Iris pigment epithelial cell (primary cell): ENCODE measurements at places on chromosomes 11 and 22.

- no peak for DNase-seq
Measured at GRCh38 chr11:10551290-10551592, 10.3 kb upstream of the RNF141 start.

DNA sequence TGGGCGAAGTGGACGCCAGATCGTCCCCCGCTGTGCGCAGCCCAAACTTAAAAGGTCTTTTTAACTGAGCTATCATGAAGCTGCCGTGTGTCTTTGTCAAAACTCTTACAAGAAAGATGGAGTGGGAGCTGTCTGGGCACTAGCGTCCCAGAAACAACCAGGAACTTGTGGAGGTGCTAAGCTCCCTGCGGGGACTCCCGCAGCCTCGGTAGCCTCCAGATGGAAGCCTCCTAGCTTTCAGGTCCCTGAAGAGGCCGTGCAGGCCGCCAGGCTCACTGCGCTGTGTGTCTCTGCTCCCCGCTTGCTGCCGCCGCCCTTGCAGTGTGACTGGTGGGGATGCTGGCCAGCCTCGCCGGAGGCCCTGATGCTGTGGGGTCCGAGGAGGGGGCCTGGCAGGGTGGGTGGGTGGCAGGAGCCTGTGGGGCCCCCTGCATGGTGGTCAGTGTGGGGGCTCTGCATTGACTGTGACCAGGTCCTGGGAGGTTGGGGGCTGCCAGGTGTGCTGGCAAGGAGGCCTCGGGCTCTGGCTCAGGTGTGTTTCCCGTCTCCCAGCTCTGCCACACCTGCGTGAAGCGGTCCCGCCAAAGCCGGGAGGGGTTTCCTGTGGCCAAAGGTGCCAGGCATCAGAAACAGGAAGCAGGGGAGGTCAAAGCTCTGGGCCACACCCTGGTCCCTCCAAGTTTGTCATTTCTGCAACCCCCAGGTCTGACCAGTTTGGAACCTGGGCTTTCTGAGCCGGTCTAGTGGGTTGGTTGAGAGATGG lies 1.2 kb downstream of the TRABD start:
- peak; percentile 29 for DNase-seq

- DNase-seq = peak; percentile 40
Measured at GRCh38 chr11:30917859-30918478, 331.8 kb upstream of the MPPED2 start.

DNA sequence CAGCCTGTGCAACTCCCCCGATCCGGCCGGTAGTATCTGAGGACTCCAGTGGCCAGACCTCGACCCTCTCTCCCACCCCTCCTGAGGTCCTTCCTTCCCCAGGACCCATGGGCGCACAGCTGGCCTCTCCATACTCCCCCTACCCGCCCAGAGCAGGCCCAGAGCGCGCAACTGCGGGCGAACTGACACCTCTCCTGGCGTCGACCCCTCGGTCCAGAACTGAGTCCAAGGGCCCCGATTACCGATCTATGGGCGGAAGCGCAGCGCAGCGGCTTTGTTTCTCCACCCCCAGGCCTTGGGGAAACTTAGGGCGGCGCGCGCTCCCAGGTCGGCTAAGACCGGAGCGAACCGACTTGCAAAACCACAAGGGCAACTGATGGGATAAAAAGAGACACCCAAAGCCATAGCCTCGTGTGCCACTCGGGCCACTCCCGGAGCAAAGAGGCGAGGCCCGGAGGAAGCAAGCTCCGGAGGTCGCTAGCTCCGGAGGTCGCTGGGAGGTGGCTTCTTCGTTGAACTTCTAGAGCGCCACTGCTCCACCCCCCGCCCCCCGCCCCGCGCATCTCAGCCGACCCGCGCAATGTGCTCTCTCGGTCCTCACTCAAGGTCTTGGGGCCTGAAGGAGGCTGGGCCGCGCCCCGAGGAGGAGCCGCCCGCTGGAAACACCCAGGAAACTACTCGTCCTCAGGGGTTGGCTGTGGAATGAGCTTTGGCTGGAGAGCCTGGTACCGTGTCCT lies 9.8 kb upstream of the ALX4 start:
- no peak for DNase-seq

GRCh38 chr11:111870522-111870885 lies 877 bp downstream of the ALG9 start:
- no peak for DNase-seq

DNA sequence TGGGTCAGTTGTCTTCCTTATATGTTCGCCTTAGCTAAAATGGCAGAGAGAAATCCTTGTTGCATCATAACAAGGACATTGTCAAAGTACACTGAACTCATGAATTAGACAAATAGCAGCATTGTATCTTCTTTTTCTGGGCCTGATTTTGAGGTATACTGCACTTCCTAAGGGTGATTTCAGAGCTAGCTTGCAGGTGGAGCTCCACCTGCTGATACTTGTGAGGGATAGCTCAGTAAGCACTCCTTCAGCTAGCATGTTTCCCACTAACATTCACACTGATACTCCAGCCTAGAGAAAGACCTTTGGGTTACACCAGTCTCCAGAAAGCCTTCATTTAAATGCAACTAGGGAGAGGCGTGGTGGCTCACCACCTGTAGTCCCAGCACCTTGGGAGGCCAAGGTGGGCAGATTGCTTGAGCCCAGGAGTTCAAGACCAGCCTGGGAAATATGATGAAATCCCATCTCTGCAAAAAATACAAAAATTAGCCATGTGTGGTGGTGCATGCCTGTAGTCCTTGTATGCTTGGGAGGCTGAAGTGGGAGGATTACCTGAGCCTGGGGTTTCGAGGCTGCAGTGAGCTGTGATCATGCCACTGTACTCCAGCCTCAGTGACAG lies 29.8 kb downstream of the JAM3 start:
- no peak for DNase-seq

- no peak for DNase-seq
Measured at GRCh38 chr22:17418890-17419324, 49.6 kb downstream of the CECR2 start.

GRCh38 chr11:104060820-104061219 lies 24.4 kb downstream of the DDI1 start:
- DNase-seq = no peak

GRCh38 chr11:121431820-121432526 lies 20.1 kb upstream of the SORL1 start:
- no peak for DNase-seq

- DNase-seq = peak; percentile 53
Measured at GRCh38 chr22:41352058-41352457, 29.7 kb upstream of the TEF start.

- DNase-seq = no peak
Measured at GRCh38 chr11:26150031-26150430, 181.9 kb upstream of the ANO3 start.

DNA sequence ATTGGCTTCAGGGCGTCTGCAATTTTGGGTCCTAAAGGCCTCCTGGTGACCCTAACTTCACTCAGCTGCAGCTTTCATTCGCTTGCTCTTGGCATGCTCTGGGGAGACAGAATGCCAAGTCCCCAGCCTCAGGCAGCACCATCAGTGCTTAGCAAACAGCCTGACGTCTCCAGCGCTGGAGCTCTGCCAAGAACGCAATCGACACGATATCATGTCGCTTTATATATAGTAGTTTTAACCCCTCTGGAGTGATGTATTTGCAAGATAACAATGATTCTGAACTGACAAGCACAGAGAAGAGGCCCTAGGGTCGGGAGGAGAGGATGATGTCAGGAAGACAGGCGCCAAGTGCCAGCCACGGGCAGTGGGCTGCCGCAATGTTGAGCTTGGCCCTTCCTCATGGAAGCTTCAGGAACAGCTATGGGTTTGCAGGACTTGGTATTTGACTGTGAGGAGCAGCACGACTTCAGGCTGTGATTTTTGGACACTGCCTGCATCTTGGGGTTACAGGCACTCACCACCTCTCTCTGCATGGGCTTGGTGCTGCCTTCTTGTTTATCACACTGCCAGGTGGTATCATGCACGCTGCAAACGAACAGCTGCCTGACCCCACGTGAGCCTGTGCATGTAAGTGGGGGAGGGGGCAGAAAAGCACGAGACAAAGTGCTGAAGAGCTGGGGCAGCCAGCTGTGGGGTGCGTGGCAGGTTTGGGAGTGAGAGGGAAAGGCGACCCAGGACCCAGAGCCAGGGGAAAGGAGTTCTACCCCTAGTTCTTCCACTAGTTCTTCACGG lies 26.1 kb downstream of the B3GAT1 start:
- DNase-seq = no peak

DNA sequence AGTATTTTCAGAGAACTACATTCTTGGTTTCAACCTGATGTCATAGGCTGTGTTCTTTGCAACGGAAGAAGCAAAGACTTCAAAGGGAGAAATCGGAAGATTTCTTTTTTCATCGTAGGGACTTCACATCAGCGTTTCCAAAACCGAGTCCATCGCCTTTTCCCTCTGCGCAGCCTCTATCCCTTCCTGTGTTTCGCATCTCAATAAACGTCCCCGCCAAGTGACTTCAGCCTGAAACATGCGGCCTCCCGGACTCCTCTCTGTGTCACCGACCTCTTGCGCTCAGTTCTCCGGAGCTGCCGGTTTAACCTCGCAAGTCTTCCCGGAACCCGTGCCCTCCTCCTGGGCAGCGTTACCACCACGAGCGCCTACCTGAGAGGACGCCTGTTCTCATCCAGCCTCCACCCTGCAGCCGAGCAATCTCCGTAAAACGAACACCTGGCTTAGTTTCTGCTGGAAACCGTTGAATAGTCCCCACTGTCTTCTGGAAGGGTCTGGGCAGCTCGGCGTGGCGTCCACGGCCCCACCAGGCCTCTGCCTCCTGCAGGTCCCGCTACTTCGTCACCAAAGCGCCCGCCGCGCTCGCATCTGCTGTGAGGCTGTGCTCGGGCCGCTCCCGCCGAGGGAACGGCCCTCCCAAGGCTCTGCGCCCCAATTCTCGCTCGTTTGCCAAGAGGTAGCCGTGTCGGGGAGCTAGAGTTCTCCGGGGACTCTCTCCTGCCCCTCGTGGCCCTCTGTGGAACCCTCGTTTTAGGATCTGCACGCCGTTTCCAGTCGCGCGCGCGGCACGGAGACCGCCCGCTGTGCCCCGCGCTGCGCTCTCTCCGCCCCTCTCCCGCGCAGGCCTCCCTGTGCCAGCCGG lies at the start of gene GLB1L3:
Gene GLB1L3, plus strand, starts transcription at position 846 of the 862 bp plus-strand sequence. CDS start 362 bp downstream, outside the sequence.
- peak; percentile 22 for DNase-seq

DNA sequence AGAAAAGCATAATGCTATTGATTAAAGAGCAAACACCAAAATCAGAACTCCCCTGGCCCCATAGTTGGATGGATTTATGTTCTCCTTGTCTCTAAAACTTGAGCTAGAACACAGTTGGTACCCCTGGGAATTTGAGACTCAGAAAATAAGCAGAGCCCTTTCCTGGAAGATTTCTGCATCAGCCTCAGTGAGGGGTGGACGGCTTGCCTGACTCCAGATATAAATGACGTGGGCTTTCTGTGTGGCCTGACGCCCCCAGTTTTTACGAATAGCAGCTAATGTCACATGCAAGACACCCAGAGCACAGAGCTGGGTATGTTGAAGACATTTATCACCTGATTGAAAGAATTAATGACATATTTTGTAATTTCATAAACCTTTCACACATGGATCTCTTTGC lies 130.8 kb downstream of the TRIM29 start:
- no peak for DNase-seq

DNA sequence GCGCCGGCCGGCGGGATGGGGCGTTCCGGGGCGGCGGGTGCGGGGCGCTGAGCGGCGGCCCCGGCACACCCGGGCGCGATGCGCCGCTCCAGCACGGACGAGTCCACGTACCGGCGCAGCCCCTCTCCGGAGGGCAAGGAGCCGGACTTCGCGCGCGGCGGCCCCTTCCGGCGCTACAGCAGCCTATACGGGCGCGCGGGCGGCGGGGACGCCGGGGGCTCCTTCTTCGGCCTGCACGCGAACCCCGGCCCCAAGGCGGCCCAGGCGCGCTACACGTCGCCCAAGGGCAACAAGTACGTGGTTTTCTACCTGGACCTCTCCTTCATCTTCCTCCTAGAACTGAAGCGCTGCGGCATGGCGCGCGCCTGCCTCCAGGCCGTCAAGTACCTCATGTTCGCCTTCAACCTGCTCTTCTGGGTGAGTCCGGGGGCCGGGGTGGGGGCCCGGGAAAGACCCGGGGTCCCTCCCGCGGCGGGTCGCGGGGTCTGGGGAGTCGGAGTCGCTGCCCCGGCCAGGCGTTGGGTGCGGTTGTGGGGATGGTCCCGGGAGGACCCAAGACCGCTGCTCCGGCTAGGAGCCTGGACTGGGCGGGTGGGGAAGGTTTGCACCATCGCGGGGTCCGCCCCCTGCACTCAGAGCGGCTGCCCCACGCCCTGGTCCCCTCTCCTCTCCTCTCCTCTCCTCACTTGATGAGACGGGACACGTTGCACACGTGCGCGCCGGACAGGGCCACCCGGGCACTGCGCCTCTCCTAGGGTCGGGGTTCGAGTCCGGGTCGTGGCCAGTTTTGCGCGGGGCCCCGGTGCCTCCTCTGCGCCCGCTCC lies 7.5 kb downstream of the TSPAN4 start:
- DNase-seq = no peak

GRCh38 chr11:68282141-68282860 lies 10.5 kb upstream of the C11orf24 start:
- DNase-seq = no peak

DNA sequence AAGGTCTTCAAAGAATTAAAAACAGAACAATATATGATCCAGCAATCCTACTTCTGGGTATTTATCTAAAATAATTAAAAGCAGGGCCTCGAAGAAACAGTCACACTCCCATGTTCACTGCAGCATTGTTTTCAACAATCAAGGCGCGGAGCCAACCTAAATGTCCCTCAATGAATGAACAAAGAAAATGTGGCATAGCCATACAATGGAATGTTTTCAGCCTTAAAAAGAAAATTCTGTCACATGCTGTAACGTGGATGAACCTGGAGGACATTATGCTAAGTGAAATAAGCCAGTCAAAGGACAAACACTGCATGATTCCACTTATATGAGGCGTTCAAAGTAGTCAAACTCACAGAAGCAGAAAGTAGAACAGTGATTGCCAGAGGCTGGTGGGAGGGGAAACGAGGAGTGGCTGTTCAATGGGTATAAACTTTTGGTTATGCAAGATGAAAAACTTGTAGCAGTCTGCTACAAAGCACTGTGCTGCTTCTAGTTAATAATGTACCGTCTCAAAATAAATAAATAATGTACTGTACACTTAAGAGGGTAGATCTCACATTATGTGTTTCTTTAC lies 41.2 kb downstream of the SNX19 start:
- no peak for DNase-seq

DNA sequence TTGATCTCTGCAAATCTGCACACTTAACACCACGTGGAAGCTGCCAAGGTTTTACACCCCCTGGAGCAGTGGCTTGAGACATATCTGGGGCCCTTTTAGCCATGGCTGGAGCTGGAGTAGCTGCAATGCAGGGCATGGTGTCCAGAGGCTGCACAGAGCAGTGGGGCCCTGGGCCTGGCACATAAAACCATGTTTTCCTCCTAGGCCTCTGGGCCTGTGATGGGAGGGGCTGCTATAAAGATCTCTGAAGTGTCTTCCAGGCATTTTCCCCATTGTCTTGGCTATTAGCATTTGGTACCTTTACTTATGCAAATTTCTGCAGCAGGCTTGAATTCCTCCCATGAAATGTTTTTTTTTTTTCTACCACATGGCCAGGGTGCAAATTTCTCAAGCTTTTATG lies 33.2 kb downstream of the CALCA start:
- DNase-seq = no peak

GRCh38 chr11:66554602-66555001 lies 7.9 kb downstream of the ACTN3 start:
- DNase-seq = no peak
